ENCODE measurements at places on chromosomes 7 and 10.

- DNase-seq, result no peak
Observed at GRCh38 chr7:1104516-1105179, 16.7 kb downstream of the GPER1 start.

DNA sequence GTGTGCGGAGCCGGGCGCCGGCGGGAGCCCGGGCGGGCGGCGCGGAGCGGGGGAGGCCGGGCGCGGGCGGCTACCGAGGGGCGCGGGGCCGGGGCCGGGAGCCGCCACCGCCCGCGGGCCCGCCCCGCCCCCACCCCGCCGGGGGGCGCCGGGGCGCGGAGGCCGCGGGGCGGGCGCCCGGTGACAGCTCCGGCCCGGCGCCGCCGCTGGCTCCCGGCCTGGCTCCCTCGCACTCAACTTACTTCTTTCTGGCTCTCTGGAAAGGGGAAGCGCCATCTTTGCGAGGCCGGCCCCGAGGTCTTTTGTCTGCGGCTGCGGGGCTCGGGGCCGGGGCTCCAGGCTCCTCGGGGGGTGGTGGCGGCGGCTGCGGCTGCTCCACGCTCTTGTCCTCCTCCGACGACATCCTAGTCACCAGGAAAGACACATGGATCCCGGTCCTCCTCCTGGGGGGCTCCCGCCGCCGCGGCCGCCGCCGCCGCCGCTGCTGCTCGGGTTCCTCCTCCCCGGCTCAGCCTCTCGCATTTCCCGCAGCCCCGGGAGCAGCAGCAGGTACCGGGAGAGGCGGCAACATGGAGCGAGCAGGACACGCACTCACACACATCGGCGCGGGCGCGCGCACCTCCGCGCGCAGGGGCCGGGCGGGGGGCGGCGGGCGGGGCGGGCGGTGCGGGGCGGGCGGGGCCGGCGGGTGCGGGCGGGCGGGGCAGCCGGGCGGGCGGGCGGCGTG, at the start of gene KMT2C:
TSS of gene KMT2C (minus strand) at position 620 of the 727 bp plus-strand sequence. CDS start at position 403, 217 bp downstream.
- peak; percentile 20 for DNase-seq

- DNase-seq, result no peak
Observed at GRCh38 chr10:28554952-28555351, 22.0 kb downstream of the WAC start.

- DNase-seq, result no peak
Observed at GRCh38 chr10:61844116-61844822, 57.2 kb upstream of the ARID5B start.

DNA sequence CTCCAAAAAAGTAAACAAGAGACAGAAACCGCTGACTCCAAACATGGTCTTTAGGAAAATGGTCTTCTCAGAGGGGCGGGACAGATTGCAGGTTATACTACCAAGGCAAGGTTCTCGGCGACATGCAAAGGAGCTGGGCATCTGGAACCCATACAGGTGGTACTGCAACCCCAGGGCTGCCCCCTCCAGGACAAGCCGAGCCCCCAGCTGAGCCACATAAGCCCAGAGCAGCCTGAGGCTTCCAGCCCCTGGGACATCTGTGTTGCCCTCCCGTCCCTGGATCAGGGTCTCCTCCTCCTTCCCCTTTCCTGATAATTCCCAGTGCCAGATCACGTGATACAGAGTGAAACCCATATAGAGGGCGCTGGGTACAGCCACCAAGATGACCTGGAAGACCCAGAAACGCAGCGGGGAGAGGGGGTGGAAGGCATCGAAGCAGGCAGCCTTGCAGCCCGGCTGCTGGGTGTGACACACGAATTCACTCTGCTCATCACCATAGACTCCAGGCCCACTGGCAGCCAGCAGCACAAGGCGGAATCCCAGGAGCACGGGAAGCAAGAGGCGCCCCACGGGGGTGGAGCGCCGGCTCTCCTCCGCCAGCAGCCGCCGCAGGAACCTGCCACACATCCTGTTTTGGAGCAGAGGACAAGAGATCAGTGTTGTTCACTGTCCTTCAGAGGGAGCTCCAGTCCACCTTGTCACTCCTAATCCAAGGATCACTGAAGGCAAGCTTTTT, at the start of gene GJC3:
TSS of gene GJC3 (minus strand) at position 627 of the 736 bp plus-strand sequence. CDS start at position 627, 0 bp downstream.
- DNase-seq, result no peak

DNA sequence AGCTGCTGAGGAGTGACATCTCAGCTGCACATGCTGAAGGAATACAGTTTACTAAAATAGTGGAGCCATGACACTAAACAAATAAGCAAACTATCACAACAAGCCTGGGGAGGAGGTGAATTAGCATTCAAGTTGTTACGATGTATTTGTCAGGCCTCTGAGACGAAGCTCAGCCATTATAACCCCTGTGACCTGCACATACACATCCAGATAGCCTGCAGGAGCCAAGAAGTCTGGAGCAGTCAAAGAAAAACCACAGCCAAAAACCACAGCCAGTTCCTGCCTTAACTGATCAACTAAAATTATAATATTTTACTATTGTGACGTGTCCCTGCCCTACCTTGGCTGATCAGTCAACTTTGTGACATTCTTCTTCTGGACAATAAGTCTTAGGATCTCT, 68.6 kb downstream of the NSUN6 start:
- DNase-seq, result no peak

- DNase-seq, result no peak
Observed at GRCh38 chr10:76188216-76188615, 756.8 kb downstream of the LRMDA start.

GRCh38 chr10:97690133-97690532, 3.1 kb upstream of the AVPI1 start:
- no peak for DNase-seq

DNA sequence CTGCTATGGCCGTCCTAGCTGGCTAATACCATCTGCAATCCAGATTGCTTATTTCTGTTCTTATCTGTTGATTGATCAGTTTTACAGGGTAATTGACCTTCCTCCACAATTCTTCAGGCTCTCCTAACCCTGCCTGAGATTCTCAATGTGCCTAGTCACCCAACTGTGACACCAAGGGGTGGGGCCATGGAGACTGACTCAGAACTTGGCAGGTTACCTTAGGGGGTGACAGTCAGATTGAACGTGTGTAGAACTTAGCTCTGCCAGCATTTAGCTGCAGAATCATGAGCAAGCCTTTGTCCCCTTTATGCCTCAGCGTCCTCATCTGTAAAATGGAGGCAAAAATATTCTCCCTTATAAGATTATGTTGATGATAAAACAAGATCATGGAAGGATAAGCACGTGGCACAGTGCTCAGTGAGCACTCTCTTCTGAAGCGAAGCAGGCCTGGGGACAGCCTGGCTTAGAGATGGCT, 19.1 kb upstream of the LEP start:
- no peak for DNase-seq

DNA sequence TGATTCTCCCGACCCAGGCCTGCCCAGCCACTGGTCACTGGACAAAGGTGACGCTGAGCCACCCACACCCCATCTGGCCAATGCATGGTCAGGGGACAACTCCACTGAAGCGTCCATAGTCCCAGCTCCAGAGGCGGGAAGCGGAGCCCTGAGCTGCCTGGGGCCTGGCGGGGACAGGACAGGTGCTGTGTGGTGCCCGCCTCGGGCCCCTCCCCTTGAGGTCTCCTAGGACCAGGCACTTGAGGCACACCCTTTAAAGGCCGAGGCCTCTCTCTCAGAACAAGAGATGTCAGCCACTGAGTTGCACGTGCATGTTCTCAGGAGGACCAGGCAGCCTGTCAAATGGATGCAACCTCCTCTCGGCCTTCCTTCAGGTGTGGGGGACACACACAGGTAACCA, 52.5 kb upstream of the PPP2R2D start:
- no peak for DNase-seq

- DNase-seq, result no peak
Observed at GRCh38 chr10:33136271-33136670, 178.2 kb upstream of the ITGB1 start.

DNA sequence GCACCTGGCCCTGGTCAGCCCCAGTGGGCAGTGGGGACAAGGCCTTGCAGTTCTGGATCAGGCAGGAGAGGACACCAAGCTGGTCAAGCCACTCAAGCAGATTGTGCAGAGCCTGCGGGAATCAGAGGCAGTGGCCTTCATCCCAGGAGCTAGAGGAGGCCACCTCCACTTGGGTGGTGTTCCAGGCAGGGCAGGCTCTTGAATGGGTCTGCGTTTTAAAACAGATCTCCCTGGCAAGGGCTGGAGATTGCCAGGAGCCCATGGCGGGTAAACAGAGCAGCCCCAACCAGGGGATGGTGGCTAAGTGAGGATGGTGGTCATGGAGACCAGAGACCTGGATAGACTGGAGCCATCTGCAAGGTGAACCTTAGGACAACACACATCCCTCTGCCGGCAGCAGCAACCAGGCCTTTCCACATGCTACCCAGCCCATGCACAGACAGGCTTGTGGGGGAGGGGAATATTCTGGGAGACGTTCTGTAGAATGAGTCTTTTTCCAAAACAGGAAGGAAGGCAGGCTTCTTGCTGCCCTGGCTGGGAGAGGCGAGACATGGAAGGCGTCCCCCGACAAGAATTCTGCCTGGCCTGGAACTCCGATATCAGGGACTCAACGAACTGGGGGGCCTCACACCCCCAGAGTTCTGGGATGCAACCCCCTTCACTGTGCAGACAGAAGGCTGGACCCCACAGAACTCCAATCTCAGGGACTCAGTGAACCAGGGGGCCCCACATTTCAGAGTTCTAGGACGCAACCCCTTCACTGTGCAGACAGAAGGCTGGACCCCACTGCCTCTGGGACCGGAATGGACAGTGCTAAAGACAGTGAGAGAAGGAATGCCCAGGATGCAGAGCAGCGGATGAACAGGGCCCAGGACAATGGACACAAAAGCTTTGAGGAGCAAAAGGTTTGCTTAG, 264.8 kb downstream of the PTPRN2 start:
- no peak for DNase-seq

GRCh38 chr10:122089311-122090017, 100.5 kb downstream of the TACC2 start:
- DNase-seq, result no peak

GRCh38 chr7:10473569-10473968, 500.1 kb upstream of the PHF14 start:
- DNase-seq, result no peak

- DNase-seq, result no peak
Observed at GRCh38 chr7:155594961-155595366, 48.6 kb upstream of the CNPY1 start.

DNA sequence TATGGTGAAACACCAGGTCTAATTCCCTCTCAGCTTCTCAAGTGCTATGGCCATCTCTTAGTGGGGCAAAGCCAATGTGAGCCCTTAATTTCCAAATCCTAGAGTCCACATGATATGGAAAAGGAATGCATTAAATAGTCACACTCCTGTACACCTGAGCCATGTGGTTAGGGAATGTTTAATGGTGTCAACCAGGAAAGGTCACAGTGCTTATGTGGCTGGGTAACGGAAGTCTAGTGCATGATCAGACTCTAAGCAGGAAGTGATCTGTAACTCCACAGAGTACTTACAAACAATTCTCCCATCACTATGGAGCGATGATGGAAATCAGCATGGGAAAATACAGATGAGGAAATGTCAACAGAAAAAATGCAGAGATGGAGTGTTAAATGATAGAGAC, 148.8 kb downstream of the MAGI2 start:
- no peak for DNase-seq

DNA sequence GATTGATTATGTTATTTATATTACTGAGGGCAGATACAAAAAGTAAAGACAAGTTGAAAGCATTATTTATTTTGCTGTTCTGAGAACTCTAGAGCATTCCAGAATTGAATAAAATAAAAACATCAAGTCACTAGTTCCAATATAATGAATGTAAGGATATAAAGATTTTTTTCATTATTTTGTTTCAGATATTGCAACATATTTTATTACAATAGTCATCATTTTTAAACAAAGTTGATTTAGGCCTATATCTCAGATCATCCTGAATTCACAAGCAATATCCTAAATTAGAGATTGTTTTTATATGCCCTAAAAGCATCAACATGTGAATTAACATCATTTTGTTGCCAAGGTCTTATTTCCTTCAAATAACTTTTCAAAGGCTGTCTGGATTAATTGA, 535.6 kb upstream of the KCND2 start:
- no peak for DNase-seq

- DNase-seq, result no peak
Observed at GRCh38 chr10:67257018-67257417, 331.2 kb downstream of the LRRTM3 start.

DNA sequence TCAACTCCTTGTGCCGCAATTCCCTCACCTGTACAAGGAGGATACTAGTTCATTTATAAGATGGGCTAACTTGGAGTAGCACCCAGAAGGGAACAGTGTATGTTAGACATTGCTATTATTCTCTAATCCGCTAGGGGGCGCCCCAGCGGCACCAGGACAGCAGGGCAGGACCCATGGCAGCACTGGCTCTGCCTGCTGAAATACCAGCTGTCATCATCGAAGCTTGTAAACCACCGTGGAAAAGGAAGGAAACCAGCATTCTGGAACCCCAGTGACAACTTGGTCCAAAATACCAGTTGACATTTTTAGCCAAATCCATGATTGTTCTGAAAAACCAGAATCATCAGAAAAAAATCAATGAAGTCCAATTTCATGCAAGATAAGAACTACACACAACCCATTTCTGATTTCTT, 134.4 kb downstream of the ITGA8 start:
- no peak for DNase-seq

DNA sequence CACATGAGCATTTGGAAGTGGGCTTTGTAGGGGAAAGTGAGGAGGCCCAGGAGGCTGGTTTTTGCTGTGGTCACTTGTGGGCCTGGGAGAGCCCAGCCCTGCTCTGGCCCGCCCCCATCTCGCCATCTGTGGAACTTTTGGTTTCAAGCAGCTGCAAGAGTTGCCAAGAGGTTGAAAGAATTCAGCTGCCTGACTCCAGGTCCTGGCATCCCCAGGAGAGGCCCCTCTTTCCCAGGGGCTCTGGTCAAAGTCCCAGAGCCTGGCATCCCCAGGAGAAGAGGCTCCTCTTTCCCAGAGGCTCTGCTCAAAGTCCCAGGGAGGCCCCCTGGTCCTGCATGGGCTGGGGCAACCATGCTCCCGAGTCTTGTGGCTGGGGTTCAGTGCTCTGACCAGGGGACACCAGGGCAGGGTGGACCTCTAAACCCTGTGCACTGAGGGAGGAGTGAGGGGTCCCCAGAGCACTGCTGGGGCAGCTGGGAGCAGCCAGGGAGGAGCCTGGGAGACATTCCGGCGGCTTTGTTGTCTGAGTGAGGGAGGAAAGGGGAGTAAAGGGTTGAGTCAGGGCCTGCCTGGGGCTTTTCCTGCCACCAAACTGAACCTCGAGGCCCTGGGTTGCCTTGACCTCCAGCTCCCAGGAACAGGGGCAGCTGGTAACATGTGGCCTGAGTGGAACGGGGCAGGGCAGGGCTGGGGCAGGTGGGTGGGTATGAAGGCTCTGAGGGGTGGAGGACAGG, 27.7 kb upstream of the CSGALNACT2 start:
- no peak for DNase-seq
